ENCODE measurements at places on chromosomes 6 and 20.

DNA sequence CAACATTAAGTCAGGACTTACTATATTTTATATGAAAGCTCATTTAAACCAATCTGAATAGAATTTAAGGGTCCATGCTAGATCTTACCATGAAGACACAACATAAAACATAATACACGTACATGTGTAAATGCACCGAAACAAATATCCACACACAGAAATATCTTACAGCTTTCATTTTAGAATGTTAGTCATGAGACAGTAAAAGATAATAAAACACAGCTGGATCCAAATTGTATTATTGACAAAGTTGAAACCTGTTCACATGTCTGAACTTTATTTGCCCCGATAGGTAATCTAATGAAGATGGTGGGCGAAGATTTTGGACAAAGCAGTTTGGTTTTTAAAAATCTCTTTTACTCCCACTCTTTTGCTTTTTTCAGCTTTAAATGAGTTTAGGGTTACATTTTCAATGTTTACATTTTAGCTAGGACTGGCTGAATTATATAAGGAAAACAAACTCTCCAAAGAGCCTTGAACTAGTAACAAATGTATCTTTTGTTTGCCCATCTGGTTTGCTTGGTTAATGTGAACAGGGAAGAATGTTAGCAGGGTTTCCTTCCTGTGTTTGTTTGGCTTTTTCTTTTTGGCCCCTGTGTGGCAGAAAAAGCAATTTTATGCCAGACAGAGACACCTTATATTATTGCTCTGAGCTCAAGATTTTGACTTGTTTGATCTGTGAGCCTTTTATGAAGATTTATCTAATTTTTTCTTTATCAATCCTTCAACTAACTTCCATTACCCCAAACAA lies 5.1 kb upstream of the TMEM181 start:
- DNase-seq = no peak

- DNase-seq = no peak
Observed at GRCh38 chr6:90917376-90917775, 330.5 kb upstream of the MAP3K7 start.

GRCh38 chr6:44189257-44189656 lies 27.5 kb upstream of the MYMX start:
- DNase-seq = no peak

- peak; percentile 89 for DNase-seq
Observed at GRCh38 chr6:44096612-44097011, 30.6 kb downstream of the MRPL14 start.

GRCh38 chr6:43861212-43861894 lies 91.3 kb downstream of the VEGFA start:
- no peak for DNase-seq

- DNase-seq = peak; percentile 79
Observed at GRCh38 chr20:1469925-1470571, 3.4 kb upstream of the NSFL1C start.

GRCh38 chr6:122647765-122648164 lies 37.6 kb downstream of the PKIB start:
- DNase-seq = no peak

GRCh38 chr20:35055445-35056276 lies 36.9 kb downstream of the TRPC4AP start:
- no peak for DNase-seq

- DNase-seq = no peak
Observed at GRCh38 chr6:129510950-129511349, 199.0 kb downstream of the ARHGAP18 start.

DNA sequence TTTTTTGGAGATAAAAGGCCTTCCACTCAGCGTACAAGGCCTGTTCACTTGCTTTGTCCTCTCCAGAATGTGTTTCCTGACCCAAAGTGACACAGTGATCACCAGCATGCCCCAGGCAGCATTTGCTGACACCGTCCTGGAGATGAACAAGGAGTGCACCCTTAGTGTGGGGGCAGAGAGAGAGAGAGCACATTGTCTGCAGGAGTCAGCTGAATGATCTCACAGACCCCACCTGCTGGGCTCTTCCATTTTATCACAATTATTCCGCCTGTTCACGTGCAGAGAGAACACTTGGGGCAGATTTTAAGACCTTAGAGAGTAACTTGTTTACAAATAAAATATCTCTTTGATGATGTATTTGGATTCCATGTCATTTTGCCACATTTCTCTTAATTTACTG lies 22.4 kb upstream of the MAS1L start:
- peak; percentile 31 for DNase-seq

GRCh38 chr6:158042245-158042798 lies 60.7 kb downstream of the SYNJ2 start:
- peak; percentile 38 for DNase-seq

DNA sequence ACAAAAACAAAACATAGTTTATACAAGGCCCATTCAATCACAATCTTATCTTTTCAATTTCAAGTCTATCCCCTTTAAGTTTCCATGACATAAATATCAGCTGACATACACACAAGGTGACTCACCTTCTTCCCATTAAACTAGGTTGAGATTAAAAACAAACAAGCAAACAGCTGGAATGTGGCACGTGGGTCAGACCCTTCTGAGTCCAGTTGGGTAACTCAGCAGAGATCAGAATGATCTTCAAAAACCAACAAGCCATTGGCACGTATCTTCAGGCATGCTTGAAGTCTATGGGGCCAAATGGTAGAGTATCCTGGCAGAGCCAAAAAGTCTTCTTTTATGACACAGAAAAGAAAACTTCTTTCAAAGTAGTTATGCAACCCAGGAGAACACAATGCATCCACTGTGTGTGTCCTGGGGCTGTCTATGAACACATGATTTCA lies 603.5 kb upstream of the CITED2 start:
- no peak for DNase-seq

- no peak for DNase-seq
Observed at GRCh38 chr6:168890306-168890980, 363.2 kb downstream of the THBS2 start.

DNA sequence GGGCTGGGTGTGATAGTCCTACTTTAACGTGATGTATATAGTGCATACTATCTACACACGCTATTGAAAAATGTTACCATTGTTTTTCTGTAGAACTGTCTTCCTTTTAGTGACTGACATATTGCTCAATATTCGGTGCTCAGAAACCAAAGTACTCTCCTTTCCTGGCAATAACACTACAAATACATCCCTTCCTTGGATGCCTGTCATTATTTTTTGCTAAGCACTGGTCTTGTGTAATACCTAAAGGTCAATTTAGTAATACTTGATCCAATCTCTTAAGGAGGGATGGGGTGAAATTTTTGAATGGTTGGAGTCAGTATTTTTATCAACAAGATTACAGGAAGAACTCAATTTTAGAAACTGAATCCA lies 23.9 kb downstream of the CNR1 start:
- DNase-seq = no peak

GRCh38 chr20:31746068-31746878 lies 7.2 kb downstream of the TPX2 start:
- no peak for DNase-seq

- no peak for DNase-seq
Observed at GRCh38 chr6:158027590-158028285, 46.1 kb downstream of the SYNJ2 start.

GRCh38 chr6:50116390-50116789 lies 66.7 kb upstream of the DEFB112 start:
- DNase-seq = no peak

DNA sequence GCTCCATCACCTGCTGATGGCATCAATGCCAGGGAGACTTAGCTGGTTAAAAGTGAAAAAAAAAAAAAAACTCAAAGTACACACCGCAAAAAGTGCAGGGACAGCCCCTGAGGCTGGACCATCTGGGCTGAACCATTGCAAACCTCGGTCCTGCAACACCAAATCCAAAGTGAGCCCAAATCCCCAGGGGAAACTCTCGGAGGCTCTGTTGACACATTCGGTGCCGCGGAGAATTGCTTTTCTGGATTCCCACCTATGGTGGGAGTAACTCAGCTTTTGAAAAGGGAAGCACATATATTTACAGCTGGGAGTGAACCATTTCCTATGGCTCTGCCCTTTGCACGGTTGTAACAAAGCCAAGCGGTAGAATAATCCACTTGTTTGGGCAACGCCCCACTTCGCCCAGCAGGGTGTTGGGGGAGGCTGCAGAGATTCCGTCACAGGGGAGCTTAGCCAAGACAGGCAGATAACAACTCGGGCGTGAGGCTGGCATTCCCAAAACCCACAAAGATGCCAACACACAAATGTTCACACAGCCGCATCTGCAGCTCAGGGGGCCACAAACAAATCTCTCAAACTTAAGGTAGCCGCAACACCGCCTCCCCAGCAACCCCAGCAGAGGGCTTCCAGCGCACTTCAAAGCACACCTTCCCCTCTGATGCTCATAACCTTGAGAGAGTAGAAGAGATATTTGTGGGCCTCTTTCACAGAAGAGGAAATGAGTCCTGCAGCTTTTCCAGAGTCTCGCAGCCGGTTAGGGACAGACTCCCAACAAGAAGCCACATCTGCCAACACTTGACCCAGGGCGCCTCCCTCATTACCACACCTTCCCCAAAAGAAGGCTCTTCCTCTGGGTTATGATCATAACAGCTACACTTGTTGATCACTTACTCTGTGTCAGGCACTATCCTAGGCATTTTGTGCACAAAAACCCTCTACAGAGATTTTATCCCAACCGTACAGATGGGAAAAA lies 11.4 kb downstream of the ZC3H12D start:
- DNase-seq = no peak

GRCh38 chr20:24545168-24545567 lies 75.7 kb downstream of the SYNDIG1 start:
- no peak for DNase-seq

GRCh38 chr20:24584538-24585356 lies 115.3 kb downstream of the SYNDIG1 start:
- no peak for DNase-seq

DNA sequence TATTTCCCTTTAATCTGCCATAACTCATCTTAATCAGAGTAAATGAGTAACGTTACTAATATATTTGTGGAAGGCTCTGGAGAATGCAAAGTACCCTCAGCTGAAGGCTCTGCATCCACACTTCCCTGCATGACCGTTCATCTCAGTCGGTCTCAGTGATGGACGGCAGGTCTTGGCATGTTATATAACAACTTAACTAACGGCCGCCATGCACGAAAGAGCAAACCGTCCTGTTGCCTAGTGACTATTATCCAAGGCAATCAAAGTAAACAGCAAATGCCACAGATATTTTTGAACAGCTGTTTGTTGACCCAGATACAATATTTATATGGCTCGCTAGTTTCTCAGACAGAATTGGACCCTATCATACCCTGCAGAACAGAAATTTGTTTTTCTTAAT lies 194.9 kb upstream of the SMLR1 start:
- peak; percentile 15 for DNase-seq

DNA sequence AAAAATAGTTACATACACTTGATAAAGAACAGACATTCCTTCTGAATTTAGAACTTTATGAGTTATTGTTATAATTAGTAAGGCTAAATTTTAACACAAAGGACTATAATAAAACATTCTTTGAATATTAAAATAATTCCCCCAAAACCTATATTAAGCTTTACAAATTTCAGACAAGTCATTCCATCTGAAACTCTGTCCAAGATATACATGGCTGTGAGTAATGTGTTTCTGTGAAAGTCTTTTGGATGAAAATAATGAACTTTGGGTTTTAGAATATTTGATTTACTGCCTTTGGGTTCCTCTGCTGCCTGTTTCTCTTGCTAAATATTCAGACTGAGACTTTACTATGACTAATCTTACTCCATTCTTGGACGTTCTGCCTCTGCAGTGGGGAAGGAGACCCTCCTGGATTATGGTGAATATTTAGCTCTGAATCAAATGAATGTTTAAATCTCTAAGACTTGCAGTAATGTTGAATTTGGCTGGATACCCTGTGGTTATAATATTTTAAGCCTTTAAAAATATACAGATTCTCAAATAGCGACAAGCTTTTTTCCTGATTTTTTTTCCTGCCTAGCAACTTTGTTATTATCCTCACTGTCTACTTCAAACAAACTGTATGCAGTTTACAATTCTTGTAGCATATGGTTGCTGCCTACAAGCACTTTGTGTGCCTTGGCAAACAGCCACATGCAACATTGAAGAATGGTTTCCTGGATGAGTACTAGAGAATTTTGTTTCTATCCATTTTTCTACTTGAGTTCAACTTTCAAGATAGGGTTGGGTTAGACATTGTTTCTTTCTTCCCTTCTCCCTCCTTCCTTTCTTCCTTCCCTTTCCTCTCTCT lies 51.4 kb downstream of the TXLNB start:
- peak; percentile 27 for DNase-seq

DNA sequence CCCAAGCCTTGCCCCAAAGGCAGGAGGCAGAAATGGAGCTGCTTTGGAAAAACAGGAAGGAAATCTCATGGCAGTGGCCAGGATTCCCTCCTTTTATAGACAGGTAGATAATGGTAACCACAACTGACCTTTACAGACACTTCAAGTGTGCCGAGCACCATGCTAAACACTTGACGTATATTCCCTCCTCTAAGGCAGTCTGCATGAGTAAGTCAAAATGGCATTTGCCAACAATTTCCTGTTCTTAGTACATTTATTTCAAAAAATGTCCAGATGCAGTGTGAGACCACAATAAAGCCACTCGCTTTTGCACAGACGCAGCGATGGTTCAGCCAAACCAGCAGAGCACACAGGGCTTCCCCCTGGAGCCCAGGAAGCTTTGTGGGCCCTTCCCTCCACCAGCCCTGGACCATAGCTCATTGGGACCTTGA lies 16.5 kb upstream of the GPR6 start:
- no peak for DNase-seq

DNA sequence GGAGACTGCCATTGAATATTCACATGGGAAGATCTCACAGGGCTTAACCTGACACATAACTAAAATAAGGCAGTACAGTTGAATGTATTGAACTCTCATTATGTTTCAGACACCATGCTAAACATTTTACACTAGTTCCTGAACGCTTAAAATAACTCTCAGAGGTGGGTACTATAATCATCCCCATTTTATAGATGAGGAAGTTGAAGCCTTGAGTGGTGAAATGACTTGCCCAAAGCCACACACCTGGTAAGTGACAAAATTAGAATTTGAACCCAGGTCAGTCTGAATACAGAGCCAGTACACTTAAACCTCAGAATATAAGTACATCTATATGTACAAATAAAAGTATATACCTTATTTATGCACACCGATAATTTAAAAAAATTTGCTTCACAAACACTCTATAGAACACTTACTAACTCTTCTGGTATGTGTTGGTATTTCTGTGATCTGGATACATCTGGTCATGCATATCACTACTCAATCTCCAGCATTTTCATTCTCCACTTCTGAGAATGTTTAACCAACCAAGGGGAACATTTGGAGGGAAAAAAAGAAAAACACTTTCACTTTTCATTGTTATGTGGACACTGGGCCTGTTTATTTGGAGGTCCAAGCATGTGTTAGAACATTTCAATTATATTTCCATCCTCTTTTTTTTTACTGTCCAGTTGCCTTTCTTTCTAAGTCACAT lies 4.6 kb upstream of the BICRAL start:
- DNase-seq = no peak

GRCh38 chr6:79888587-79888986 lies 58.8 kb downstream of the ELOVL4 start:
- no peak for DNase-seq

Data from brain (organoid and tissue), 16 donors.